ENCODE measurements at places on chromosomes 4 and X.
A peak's percentile ranks its signal among the peaks of the same experiment; 100 is the strongest.

- DNase-seq = no peak
These were observed 625.5 kb upstream of the INTU start for GRCh38 chr4:127007305-127007704.

- DNase-seq = no peak
These were observed 339.1 kb downstream of the ARHGAP10 start for GRCh38 chr4:148071009-148071408.

DNA sequence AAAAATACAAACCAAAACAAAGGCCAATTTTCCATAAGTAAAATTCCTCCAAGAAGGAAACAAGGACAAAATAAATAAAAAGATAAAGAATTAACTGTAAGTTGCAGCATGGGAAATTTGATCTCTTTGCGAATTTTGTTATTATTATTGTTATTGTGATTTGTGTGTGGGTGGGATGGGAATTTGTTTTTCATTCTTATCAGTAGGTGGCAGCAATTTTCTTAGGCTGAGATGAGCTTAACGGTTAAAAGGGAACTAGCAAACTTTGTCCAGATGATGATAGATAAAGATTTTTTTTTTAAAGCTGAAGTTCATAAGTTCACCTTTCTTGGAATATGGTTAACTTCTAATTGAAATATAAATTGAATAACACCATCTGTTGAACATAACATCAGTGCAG is 83.2 kb upstream of the IL1RAPL2 start:
- DNase-seq = no peak

DNA sequence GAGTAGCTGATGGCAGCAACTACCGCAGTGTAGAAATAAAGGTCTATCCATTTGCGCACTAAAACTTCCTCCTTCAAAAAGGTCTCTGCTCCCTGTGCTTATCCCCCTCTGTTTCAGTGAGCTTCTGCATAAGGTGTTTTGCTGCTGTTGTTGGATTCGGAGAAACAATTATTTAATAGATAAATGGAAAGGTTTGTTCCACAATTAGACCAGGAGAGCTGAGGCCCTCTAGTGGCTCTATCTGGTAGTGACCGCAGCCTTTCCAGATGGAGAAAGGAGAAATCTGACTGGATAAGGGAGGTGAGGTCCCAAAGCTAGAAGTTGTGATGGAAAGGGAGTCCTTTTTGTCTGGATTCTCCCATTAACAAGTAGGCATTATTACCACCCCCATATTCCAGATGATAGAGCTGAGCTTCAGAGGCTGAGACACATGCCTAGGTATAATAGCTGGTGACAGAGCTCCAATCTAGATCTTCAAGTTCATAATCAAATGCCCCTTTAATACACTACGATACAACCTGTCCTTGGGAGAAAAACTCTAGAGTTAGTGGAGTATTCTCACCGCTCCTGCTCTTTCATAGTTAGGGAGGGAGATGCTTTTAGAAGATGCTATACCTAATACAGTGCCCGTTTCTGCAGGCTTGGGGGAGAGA is 5.1 kb upstream of the GABRQ start:
- no peak for DNase-seq

DNA sequence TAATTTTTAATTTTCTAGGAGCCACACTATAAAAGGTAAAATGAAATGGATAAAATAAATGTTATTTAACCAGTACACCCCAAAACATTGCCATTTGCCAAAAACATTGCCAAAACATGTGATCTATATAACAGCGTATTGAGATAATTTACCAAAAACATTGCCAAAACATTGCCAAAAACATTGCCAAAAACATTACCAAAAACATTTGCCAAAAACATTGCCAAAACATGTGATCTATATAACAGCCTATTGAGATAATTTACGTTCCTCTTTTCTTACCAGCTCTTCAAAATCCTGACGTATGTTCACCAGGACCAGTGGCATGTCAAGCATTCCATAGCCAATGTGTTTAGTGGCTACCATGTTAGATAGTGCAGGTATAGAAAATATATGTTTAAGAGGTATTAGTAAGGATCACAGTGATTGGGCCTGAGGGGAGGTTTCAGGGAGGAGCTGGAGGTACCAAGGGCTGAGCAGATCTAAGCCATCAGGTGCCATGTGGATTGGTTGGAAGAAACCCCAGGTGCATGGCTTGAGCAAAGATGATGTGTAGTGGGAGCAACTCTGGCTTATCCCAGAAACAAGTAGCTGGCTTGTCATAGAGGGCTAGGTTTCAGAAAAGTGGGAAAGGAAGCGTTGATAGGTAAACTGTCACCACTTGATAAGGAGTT is 42.6 kb downstream of the RAPGEF2 start:
- no peak for DNase-seq

DNA sequence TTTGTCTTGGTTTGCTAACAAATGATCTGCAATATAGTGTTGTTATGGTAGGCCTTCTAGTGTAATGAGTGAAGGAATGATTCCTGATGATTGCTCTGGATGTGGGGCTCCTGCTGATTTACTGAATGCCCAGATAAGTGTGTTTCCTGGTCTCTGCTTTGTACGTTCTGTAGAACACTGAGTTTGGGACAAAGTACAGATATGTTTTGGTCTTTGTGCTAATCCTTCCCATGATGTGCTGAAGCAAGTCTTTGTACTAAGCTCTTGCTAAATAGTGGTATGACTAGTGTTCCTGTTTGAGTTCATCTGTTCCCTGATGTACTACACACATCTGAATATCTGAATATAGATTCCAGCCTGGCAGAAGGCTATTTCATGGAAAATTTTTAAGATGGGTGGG is 36.9 kb upstream of the XIAP start:
- DNase-seq = no peak

DNA sequence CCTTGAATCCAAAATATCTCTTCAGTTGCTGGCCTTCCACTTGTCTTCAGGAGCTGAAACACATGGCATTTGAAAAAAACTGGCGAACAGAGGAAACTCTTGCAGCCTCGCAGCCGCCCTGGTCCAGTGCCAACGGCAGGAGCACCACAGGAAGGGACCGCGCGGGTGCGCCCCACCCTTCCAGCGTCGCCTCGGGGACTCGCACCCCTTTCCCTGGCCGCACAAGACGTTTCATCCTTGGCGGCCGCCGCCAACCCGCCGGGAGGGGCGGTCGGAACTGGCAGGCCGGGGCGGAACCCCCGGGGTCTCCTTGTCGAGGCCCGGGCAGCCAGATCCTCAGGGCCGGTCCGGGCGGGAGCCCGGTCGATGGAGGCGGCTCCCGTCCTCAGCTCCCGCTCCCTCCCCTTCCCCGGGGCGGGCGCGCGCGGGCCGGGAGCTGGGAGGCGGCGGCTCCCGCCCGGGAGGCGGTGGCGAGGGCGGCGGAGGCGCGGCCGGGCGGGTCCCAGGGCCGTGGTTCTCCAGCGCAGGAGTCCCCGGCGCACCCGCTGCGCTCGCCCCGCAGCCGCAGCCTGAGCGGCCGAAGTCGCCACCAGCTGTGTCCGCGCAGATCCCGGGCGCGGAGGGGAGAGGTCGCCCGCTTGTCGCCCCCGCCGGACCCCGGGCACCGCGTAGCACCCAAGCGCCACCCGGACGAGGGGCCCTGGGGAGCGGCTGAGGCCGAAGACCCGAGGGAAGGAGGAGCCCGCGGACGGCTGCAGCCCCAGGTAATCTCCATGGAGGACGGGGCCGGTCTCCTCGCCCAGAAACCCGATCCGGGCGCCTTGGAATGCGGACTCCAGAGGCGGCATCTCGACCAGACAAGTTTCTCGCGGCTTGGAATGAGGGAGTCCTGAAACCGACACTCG is 886 bp upstream of the NDST3 start:
- peak; percentile 52 for DNase-seq

GRCh38 chrX:9337046-9337445 is 127.8 kb upstream of the TBL1X start:
- no peak for DNase-seq

GRCh38 chr4:139630991-139631390 is 34.6 kb upstream of the MGST2 start:
- DNase-seq = no peak

GRCh38 chr4:1360423-1361283 is 13.6 kb downstream of the UVSSA start:
- DNase-seq = no peak

DNA sequence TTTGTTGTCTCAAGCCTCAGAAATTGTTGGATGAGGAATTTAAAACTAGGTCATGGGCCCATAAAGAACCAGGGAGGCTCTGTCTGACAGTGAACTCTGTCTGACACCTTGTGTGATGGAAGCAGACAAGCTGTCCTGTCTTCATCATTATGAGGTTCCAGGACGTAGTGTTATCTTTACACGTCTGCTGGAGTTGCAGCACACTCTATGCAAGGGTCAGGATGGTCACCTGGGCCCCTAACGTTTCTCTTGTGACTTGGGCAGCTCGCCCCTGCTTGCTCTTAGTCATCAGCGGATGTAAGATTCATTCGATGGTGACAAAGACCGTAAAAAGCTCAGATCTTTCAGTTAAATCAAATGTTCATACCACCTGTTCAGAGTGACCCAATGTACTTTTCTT is 92.0 kb upstream of the ADGRG2 start:
- DNase-seq = no peak

GRCh38 chr4:575281-576141 is 584 bp downstream of the TMEM271 start:
- peak; percentile 47 for DNase-seq

GRCh38 chrX:77347572-77347971 is 99.6 kb upstream of the FGF16 start:
- no peak for DNase-seq

DNA sequence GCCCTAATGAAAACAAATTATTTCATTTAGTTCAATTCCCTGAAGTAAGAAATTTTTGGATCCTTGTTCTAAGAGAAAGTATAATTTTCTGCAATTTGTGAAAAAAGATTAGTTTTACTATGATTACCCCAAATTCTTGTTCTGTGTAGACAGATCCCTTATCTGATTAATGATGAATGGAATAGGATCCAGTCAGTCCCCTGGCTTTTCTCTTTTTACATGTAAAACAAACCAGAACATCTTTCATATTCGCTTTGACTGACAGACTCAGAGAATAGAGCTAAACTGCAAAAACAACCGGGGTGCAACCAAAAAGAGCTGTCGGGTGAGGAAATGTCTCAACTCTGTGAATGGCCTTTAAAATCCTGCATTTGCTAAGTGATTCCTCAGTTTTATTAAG is 93.4 kb upstream of the VEGFC start:
- DNase-seq = no peak

DNA sequence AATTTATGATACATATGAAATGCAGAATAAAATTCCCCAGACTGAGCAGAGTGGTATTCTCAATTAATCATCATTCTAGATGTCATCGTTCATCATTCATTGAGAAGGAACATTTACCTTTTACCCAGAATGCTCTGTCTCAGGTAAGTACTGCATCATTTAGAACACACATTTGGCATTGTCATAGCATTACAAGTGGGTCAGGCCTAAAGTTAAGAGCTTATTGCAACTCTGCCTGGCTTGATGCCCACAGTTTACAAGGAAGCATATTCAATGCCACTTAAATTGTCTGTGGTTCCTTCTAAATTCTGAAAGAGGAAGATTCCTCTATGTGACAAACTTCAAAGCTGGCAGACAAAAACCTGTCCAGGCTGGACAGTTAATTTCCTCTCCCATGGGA is 87.3 kb downstream of the CAMK2D start:
- no peak for DNase-seq

DNA sequence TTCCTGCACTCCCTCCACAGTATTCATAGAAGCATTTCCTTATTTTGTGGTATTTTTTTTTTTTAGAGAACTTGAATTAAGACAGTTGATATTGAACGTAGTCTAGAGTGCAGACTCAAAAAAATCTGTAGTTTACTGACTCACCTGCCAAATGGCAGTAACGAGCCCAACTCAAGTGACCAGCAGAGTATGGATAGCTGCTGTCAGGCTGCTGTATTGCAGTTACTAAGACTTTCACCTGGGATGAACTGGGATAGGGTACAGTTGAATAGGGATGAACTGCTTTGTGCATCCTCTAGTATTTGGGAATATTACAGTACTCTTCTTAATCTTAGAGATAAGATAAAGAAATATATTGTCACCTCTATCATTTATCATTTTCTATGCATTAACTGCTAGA is 7.0 kb upstream of the SLC7A11 start:
- DNase-seq = no peak

DNA sequence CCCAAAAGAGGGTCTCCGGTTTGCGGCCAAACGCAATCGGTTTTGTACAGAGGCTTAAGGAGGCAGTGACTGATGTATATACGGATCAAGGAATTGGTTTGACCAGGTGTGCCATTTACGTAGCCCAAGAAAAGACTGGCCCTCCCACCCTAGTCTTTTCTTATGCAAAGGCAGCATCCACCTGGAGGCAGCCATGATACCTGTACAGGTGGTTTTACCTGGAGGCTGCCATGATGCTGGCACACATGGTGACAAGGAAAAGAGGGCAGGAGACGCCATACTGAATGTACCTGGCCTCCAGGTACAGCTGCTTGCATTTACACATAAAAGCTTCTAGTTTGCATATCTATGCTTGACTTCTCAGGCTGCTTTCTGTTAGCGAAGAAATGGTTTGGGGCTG is 917.7 kb upstream of the INTU start:
- DNase-seq = no peak

GRCh38 chrX:121851033-121851432 is 803.6 kb downstream of the GLUD2 start:
- DNase-seq = no peak

- DNase-seq = no peak
These were observed 115.5 kb upstream of the ACSL4 start for GRCh38 chrX:109848461-109849050.

DNA sequence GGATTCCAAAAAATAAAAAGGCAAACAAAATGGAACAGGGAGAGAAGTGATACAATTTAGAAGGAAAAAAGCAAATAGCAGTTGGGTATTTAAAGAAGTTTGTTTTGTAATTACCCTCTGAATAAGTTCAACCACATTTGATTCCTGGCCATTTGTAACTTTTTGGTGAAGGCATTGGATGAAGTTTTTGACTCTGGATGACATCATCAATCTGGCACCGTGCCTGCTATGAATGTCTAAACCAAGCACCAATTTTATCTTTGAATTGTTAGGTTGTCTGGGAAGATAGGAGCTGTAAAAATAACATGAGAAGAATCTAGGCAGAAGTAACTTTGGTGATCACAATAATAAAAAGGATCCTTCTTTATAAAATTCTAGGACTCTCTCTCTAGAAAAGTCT is 29.5 kb downstream of the TMPRSS11A start:
- DNase-seq = no peak

DNA sequence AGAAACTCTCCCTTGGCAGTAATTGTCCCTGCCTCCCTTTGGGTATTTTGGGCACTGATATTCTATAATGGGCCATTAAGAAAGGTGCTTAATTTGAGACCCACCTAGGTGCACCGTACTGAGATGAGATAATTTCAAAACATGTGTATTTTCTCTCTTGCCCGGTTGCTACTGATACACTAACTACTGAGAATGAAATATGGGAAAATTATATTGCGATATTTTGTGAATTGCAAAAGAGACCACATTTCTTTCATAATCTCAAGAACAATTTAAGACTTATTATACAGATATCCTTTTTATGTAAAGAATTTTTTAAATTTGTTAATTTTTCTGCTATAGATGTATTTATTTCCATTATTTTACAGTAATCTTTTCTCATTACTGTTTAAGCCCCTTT is 284.9 kb downstream of the ADGRL3 start:
- DNase-seq = no peak

- no peak for DNase-seq
These were observed 187.6 kb downstream of the TSPAN5 start for GRCh38 chr4:98470831-98471230.

- no peak for DNase-seq
These were observed 179.4 kb downstream of the QDPR start for GRCh38 chr4:17332478-17332877.

GRCh38 chr4:26412381-26413372 is 77.6 kb downstream of the CCKAR start:
- DNase-seq = peak; percentile 61

- DNase-seq = no peak
These were observed 69.3 kb downstream of the BMP2K start for GRCh38 chr4:78845472-78845871.

- DNase-seq = no peak
These were observed 6.7 kb upstream of the RUFY3 start for GRCh38 chr4:70715097-70715496.
